ENCODE measurements at places on chromosomes 6 and 20.

- no peak for DNase-seq
These were observed 32.0 kb downstream of the ERMARD start for GRCh38 chr6:169783401-169783800.

DNA sequence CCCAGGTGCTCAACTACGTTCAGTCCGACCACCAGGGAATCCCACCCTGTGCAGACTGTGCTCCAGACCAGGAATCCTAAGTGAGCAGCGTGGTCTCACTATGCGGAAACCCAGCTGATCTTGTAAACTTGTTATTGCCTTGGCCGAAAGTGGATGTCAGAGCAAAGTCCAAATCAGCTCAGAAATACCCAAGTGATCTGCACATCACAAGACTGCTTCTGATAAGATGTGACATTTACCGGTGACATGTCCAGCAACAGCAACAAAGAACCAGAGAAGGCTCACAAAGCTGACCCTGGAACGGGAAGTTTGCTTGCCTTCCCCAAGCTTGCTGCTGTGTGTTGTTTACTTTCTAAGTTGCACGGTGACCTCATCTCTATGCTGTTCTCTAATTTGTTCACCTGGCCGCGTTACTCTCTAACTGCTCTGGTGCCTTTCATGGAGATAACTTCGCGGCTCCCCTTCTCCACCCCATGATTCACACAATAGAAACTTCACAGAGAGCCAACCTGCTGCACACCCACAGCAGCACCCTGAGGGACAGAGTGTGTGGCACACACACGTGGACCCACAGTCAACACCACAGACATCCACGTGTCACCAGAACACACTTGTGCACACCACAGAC lies 1.7 kb downstream of the BNIP5 start:
- no peak for DNase-seq

DNA sequence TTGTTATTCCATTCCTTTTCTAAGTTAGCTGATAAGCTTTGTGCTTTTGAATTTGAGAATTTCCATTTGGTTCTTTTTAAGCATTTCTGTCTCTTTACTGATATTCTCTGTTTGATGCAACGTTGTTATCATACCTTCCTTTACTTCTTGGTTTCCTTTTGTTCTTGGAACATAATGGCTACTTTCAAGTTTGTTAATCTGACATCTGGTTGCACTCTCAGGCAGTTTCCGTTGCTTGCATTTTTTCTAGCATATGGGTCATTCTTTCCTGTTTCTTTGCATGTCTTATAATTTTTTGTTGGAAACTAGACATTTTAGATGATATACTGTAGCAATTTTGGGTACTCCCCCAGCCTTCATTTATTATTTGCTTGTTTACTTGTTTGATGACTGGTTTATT lies 12.5 kb downstream of the CDC5L start:
- DNase-seq = no peak

- no peak for DNase-seq
These were observed 52.1 kb downstream of the RIPOR2 start for GRCh38 chr6:24883618-24884017.

GRCh38 chr20:16806886-16807285 lies 58.7 kb downstream of the OTOR start:
- DNase-seq = no peak

- no peak for DNase-seq
These were observed 52.9 kb upstream of the TAF8 start for GRCh38 chr6:41997456-41997855.

GRCh38 chr6:1287103-1287591 lies 24.8 kb upstream of the FOXQ1 start:
- DNase-seq = no peak

DNA sequence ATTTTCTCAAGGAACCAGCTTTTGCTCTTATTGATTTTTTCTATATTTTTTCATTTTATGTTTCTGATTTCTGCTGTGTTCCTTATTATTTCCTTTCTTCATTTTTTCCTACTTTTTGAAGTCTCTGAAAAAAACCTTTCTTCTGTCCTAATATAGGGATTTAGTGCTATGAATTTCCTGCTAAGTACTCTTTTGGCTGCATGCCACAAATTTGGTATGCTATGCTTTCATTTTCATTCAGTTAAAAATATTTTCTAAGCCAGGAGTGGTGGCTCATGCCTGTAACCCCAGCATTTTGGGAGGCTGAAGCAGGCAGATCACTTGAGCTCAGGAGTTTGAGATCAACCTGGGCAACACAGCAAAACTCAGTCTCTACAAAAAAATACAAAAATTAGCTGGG lies 30.6 kb downstream of the SIRPD start:
- DNase-seq = no peak

DNA sequence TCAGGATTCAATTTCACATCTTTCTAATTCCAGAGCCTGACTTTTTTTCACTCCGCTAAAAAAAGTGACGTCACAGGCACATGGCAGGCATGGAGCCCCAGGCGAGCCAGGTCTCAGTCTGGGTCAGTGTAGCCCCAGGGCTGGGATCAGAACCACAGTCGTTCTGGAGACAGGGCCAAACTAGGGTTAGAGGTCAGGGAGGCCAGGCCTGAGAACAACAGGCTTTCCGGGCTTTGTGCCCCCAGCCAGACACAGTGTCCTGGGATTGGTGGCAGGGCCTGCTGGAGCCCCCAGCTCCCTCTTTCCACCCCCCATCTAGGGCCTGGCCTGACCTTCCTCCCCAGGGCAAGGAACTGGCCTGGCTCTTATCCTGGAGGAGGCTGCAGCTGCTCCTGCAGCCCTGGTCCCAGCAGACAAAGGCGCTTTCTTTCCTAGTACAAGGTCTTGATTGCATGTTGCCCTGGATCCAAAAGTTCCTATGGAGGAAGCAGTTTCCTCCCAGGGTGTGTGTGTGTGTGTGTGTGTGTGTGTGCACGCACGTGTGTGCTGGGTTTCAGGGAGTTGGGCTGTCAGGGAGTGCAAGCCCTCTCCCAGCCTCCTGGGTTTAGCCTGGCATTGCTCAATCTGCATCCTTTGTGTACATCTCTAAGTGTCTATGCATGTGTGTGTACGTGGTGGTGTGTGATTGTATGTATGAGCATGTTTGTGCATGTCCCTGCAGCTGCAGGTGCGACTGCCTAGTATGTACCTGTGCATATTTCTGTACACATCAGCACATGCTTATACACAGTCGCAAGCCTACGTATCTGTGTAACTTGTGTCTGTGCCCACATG lies 26.5 kb upstream of the EMILIN3 start:
- DNase-seq = no peak

- DNase-seq = no peak
These were observed 2.5 kb upstream of the ZSCAN16 start for GRCh38 chr6:28121876-28122275.
